Tibial artery (tissue), 4 donors: ENCODE measurements at places on chromosomes 12 and 14.

GRCh38 chr12:22876262-22876661, 251.3 kb downstream of the ETNK1 start:
- DNase-seq = no peak

- DNase-seq = peak; percentile 12
Observed at GRCh38 chr12:225012-225411, 11.1 kb upstream of the SLC6A12 start.

DNA sequence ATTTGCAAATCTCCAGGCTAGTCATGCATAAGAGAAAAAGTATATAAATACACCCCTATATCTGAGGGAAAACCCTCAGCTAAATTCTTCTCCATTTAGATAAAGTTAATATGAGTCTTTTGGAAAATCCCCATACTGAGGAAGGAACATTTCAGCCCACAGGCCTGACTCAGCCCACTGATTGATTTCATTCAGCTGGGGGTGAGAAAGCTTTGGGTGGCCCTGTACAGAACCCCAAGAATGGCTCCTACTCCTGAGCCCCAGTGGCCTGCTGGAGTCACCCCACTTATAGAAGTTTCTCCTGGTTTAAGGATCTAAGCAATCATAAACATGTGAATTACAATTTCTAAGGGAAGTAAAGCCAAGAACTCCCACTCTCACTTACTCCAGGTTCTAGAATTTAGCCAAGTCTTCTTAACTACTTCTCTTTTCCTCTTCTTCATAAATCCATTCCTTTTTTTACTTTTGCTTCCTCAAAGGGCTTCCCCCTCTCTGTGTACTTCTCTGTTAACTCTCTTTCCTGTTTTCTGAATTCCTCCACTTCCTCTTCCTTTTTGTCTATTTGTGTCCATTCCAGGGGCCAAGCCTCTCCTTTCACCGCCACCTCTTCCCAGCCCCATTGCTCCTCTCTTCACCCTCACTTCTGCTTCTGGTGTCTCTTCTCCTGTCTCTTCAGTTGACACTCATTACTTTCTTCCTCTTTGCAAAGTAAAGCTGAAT, 21.0 kb downstream of the RTN1 start:
- DNase-seq = no peak

DNA sequence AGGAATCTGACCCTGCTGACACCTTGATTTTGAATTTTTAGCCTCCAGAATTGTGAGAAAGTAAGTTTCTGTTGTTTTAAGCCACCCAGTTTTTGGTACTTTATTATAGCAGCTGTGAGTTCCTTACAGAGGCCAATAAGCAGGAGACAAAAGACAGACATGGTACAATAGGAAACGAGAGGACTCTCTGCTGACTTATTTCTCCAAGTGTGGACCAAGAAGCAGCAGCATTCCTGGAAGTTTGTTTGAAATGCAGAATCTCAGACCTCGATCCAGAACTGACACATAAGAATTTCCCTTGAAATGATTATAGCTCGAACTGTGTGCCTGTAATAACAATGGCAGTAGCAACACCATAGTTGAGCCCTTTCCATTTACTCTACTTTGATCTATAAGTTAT, 31.9 kb upstream of the LUM start:
- no peak for DNase-seq

- no peak for DNase-seq
Observed at GRCh38 chr14:104206281-104206904, 68.0 kb downstream of the KIF26A start.

- no peak for DNase-seq
Observed at GRCh38 chr12:24903329-24904088, 45.4 kb downstream of the BCAT1 start.

GRCh38 chr14:91202234-91202974, 42.1 kb downstream of the GPR68 start:
- DNase-seq = peak; percentile 73

GRCh38 chr12:25322918-25323531, 72.3 kb upstream of the KRAS start:
- DNase-seq = no peak

GRCh38 chr14:82414853-82415539, 881.3 kb upstream of the SEL1L start:
- no peak for DNase-seq

GRCh38 chr12:19261773-19262172, 132.2 kb downstream of the PLEKHA5 start:
- DNase-seq = no peak

GRCh38 chr12:3453990-3454680, 36.9 kb upstream of the PRMT8 start:
- DNase-seq = no peak
